ENCODE measurements at places on chromosomes 12 and 14.

DNA sequence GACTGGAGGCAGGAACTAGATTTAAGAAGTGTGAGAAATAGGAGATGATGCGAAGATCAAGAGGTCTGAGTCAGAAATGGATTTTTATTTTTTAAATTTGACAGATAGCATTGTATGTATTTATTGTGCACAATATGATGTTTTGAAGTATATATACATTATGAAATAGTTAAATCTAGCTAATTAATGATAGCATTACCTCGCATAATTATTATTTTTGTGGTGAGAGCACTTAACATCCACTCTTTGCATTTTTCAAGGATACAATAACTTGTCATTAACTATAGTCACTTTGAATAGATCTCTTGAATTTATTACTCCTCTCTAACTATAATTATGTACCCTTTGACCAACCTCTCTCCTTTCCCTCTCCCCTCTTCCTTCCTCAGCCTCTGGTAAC lies 3.7 kb downstream of the SMOC1 start:
- DNase-seq, result no peak

DNA sequence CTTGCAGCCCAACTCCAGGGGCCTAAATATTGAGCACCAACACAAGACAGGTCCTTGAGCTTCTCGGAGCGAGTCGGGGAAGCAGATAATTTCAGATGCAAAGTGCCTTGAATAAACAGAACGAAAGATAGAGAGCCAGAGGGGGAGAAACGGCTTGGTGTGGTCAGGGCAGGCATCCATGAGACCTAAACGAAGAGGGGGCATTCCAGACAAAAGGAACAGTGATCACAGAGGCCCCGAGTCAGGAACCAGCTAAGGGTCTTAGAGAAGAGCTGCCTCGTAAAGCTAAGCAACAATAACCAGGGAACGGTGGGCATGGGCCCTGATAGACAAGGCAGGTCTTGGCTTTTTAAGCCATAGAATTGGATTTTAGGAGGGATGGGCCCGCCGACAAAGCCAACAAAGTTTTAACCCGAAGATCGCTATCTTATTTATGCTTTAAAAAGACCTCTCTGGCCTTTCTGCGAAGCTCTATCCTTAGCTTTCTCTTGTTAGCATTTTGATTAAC lies 421 bp upstream of the ACADS start:
- DNase-seq, result no peak

DNA sequence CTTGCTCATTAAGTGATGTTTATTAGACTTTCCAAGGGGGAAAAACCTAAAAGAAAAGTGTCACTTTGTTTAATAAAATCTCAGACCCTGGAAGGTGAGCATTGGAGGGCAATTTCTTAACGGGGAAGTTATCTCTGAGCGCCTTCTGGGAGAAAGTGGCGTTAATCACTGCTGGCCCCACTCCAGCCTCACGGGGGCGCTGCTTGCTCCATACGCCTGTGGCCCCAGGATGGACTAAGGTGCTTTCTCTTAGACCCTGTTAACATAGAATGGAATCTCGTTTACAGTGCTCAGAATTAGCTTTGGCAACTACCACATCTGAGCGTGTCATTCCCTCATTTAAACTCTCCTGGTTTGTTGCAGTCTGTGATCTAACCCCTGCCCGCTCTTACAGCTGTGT lies 16.4 kb upstream of the PRIMA1 start:
- DNase-seq, result no peak

- DNase-seq, result no peak
These were observed 167.8 kb upstream of the MDGA2 start for GRCh38 chr14:47843236-47843635.

DNA sequence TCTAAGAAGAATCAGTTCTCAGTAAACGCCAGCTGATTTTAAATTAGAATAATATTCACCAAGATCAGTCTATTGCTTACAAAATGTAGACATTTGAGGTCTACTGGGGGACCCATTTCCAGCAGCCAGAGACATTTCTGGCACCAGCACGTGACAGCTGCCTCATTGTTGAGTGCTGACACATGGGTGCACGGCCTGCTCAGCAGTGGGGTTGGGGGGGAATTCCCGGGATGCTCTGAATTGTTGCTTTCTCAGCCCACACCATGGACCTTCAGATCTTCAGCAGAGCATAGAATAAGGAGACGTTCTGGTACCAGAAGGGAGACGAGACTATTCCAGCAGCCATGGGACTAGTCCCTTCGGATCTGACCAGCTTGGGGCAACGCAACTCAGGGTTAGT lies 18.3 kb downstream of the PLEKHG7 start:
- DNase-seq, result no peak

DNA sequence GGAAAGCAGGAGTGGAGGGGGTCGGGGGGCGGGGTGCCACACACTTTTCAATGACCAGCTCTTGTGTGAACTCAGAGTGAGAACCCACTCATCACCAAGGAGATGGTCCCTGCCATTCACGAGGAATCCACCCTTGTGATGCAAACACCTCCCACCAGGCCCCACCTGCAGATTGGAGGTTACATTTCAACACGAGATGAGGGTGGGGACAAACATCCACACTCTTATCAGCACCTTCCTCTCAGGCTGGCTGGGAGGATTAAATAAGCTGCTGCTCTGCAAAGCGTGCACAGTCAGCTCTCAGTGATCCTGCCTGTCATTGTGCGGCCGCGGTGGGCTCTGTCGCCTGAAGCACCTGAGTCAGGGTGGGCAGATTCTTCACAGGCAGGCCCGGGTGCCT lies 39.7 kb downstream of the AACS start:
- no peak for DNase-seq

- DNase-seq, result no peak
These were observed 34.4 kb upstream of the PSMA6 start for GRCh38 chr14:35257809-35258208.

DNA sequence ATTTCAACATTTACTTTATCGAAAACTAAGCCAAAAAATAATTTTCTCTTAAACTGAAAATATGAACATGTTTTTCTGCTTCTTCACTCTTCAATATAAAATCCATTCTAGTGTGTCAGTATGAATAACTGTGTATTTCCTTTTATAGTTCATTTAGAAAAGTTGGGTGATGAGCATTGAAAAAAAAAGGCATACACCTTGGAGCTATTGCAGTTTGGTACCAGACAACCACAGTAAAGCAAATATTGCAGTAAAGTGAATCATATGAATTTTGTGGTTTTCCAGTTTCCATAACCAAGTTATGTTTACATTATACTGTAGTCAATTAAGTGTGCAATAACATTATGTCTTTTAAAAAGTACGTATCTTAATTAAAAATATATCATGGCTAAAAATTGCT lies 195.0 kb upstream of the FOXG1 start:
- DNase-seq, result no peak

- DNase-seq, result no peak
These were observed 2.1 kb downstream of the HELB start for GRCh38 chr12:66304296-66304900.

GRCh38 chr14:93943052-93943451 lies 15.9 kb downstream of the FAM181A start:
- no peak for DNase-seq

DNA sequence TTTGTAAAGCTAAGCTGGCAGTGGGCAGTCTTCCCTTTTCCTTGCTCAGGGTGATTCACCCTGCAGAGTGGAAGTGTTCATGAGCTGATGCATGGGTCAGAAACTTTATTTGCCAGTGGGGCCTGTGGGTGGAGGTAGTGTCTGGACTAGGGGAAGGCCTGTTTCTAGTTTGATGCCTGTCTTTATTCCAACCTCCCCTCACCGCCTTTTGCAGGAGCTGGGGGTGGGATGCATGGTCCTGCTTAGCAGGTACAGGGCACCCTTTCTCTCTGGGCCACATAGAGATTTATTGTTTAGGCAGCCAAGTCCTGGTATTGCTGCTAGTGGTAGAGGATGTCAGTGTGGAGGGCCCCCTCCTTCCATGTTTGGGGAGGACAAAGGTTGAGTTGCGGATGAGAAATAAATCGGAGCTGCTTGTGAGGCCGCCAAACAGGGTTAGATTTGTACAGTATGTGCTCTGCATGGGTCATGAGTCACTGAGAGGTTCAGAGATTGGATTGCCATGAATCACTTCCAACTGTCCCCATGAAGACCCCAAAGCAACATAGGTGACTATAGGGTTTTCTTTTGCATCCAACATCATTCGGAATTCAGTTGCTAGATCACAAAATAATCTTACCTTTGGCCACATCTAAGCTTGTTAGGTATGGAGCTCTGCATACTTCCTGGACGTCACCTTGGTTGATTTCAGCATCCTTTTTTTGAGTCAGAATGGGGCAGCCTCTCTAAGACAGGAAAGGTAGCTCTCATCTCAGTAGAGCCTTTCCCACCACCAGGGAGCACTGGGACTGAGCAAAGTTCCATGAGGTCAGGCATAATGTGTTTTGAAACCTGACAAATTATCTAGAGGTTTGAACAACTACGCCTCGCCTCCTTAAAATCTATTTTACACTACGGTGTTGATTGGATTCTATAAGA lies 8.8 kb downstream of the SMOC1 start:
- DNase-seq, result no peak

GRCh38 chr12:124906606-124907261 lies 7.7 kb downstream of the UBC start:
- DNase-seq, result peak; percentile 95

DNA sequence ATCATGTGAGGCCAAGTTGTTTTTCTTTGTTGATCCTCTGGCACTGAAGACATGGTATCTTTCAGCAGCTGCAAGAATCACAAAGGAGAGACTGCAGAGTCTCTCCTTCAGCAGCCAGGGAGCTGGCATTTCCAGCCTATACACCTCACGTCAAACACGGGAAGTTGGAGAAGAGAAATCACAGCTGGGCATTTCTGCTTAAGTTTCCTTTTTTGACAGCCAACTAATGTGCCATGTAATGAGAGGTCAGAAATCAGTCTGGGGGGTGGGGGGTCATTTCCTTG lies 28.3 kb downstream of the PHLDA1 start:
- DNase-seq, result no peak

DNA sequence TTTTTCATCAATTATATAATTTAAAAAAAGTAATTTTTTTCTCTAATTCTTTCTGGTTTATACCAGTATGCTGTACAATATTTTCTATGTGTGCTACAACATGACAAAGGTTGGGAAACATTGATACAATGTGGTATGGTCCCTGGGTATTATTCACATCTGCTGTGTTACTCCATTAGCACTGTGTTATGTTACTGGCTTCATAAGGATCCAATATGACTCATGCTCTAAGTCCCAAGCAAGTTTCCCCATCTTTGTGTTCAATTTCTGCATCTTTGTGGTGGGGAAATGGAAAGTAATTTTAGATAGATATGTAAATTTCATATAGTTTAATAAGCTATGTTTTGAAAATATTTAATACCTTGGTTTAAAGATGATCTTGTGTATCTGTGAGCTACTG lies 35.8 kb downstream of the FBXO33 start:
- DNase-seq, result no peak

GRCh38 chr12:115597157-115597712 lies 680.3 kb downstream of the MED13L start:
- no peak for DNase-seq

- DNase-seq, result no peak
These were observed 259.5 kb downstream of the MSRB3 start for GRCh38 chr12:65537978-65538377.

- DNase-seq, result no peak
These were observed 233.6 kb downstream of the MED13L start for GRCh38 chr12:116043659-116044535.
